Progenitor cell of endocrine pancreas (in vitro differentiated cells): ENCODE measurements at places on chromosomes 12 and 14.

DNA sequence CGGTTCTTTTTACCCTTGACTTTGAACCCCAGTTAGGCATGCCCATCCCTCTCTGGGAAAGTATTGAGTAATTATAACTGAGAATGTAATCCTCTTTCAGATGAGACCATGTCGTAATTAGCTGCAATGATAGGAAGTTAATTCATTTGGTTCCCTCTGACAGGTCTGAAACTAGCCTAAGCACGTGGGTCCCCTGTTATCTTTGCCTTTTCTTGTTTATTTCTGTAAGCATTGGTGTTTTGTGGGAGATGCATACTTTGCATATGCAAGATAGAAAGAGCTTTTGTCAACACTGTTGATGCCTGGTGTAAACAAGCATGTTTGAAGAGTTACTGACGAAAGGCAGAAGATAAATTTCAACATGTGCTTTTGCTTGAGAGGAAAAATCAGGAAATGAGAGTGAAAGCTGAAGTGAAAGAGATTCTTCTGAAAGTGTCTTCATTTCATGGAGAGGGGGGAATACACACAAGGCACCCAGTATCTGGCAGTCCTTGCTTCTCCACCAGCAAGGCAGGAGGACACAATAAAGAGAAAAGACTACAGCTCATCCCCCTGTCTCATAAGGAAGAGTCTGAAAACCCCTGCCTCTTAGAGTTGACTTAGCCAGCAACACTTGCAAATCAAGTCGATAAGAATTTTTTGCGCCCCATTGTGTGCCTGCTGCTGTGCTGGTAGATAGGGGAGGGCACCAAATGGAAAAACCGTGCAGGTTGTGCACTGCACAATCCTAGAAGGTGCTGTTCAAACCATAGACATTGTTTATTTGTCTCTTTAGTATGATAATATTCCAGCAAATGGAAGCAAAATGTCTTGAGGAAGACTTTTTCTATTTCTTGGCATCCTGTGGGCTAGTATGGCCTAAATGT lies 77.8 kb downstream of the SLC24A4 start:
- no peak overlapping the region for H3K27ac ChIP-seq
- H3K27me3 ChIP-seq, result peaks cover 50% of the 10 kb centered on the region
- no peaks in the 10 kb centered on the region for H3K36me3 ChIP-seq
- H3K4me1 ChIP-seq, result peaks cover 4% of the 10 kb centered on the region
- H3K4me3 ChIP-seq, result no peak overlapping the region

DNA sequence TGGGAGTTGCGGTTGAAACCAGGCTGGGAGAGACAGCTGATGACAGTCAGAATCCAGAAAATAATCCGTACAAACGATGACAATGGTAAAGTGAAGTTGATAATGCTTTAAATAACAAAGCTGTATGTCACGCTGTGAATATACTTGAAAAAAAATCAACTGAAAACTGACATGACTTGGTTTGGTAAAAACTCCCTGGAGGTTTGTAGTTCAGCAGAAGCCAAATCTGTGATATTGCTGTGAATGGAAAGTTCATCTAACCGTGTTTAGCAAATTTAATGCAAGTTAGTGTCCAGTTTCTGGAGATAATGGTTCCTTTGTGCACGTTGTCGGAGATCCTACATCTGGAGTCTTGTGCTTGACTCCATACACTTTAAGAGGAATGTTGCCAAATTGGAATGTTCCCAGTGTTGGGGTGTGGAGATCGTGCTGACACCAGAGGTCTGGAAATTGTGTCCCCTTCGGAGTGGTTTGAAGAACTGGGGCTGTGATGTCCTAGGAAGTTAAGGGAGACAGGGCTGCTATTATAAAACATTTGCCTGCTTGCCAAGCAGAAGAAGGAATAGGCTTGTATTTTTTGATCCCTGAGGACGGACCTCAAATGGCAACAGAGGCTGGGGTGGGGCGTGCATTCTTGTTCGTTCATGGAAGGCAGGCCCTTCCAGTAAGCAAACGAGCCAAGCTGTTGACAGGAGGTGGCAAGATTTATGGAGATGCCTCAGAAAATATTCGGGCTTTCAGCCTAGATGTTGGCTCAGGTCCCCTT lies 30.6 kb downstream of the PPFIBP1 start:
- H3K4me1 ChIP-seq, result peaks cover 14% of the 10 kb centered on the region
- H3K36me3 ChIP-seq, result peaks cover 1% of the 10 kb centered on the region
- H3K27ac ChIP-seq, result no peak overlapping the region
- H3K4me3 ChIP-seq, result no peak overlapping the region
- no peak for DNase-seq
- H3K27me3 ChIP-seq, result no peaks in the 10 kb centered on the region

GRCh38 chr12:2282318-2282717 lies 229.5 kb downstream of the CACNA1C start:
- H3K4me3 ChIP-seq, result no peak overlapping the region
- no peak for DNase-seq
- no peak overlapping the region for H3K27ac ChIP-seq
- H3K27me3 ChIP-seq, result peaks cover 18% of the 10 kb centered on the region
- H3K4me1 ChIP-seq, result peaks cover 1% of the 10 kb centered on the region
- peaks cover 2% of the 10 kb centered on the region for H3K36me3 ChIP-seq

- H3K27ac ChIP-seq, result no peak overlapping the region
- H3K36me3 ChIP-seq, result no peaks in the 10 kb centered on the region
- no peaks in the 10 kb centered on the region for H3K27me3 ChIP-seq
- DNase-seq, result no peak
- no peak overlapping the region for H3K4me3 ChIP-seq
- no peaks in the 10 kb centered on the region for H3K4me1 ChIP-seq
Measured at GRCh38 chr12:104975587-104976343, 10.4 kb upstream of the NOPCHAP1 start.

GRCh38 chr14:68018598-68018997 lies 199.0 kb downstream of the RAD51B start:
- no peak overlapping the region for H3K4me3 ChIP-seq
- H3K36me3 ChIP-seq, result peaks cover 14% of the 10 kb centered on the region
- H3K27ac ChIP-seq, result no peak overlapping the region

DNA sequence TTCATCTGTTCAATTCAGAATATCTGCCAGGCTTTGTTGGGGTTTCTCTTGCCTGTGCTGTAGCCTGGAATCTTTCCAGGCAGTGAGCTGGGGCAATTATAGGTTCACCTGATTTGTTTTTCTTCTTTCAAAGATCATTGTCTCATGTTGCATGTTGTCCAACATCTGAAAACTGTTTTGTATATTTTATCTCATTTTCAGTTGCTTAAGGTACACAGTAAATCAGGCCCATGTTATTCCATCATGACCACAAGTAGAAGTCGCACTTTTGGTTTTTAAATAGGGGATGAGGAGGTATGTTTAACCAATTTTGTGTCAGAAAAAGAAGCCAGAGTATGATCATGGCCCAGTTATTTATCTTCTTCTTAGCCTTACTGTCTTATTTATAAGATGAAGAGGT lies 24.9 kb upstream of the FUT8 start:
- no peaks in the 10 kb centered on the region for H3K36me3 ChIP-seq
- no peak overlapping the region for H3K27ac ChIP-seq
- no peak overlapping the region for H3K4me3 ChIP-seq
- DNase-seq, result no peak
